ENCODE measurements at places on chromosomes 6 and 20.

DNA sequence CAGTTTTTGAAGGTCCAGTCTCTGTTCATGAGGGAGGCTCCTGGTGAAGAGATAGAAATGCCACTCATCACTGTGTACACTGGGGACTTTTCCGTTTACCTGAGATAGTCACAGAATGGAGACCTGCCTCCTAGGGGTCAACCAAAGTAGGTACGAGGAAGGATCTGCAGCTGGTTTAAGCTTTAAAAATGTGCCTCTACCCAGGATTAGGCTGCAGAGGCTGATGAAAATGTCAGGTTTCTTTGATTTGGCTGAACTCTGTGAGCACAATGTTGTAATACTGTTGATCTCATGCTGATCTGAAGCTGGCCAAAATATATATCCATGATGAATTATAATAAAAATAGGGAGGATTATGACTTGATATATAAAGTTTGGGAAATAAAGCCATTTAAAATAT lies 182.7 kb downstream of the ADAT2 start:
- DNase-seq = no peak

- DNase-seq = no peak
Measured at GRCh38 chr6:135693811-135694370, 157.6 kb upstream of the PDE7B start.

- DNase-seq = no peak
Measured at GRCh38 chr6:144023216-144023615, 15.2 kb upstream of the PLAGL1 start.

DNA sequence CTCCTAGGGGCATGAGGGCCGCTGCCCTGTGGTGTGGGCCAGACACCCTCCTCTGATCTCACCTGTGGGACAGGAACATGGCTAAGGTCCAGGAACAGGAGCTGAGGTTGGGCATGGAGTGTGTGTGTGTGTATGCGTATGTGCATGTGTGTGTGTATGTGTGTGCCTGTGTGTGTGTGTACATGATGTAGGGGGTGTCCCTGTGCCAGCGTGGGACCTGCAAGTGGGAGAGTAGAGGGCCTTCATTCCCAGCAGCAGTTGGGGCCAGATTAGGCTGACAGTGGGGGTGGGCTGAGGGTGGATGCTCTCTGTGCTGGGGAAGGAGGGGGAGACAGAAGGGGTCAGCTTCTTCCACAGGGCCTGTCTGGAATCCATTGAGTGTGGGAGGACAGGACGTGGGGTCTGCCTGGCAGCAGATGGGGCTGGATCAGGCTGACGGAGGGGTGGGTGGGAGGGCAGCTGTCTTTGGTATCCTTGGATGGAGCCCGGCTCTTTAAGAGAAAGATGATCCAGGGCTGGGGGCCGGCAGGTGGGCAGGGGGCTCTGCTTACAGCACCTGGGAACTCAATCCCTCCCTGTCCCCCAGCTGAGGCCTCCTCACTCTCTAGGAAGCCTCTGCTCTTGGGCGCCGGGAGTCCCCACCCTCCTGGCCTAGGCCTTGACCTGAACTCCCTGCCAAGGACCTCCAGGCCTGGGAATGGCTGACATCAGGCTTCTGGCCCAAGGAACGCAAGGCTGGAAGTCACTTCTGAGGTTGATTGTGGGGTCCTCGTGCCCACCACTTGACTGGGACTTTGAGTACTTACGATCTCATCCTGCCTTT lies 44.0 kb downstream of the SPDEF start:
- DNase-seq = no peak

- DNase-seq = no peak
Measured at GRCh38 chr20:42938441-42939205, 251.1 kb downstream of the PTPRT start.

GRCh38 chr20:63890201-63890576 lies 4.7 kb upstream of the DNAJC5 start:
- no peak for DNase-seq

- DNase-seq = no peak
Measured at GRCh38 chr6:162343198-162343935, 384.2 kb downstream of the PRKN start.

GRCh38 chr20:45174434-45175364 lies at the start of gene PI3:
Gene PI3 (plus strand): TSS chr20:45174902. CDS start chr20:45174923, 21 bp downstream.
- DNase-seq = no peak

- DNase-seq = no peak
Measured at GRCh38 chr20:35731862-35732643, 10.0 kb downstream of the RBM39 start.

GRCh38 chr20:62724692-62725595 lies 16.3 kb downstream of the NTSR1 start:
- DNase-seq = no peak

GRCh38 chr20:33753763-33754162 lies 22.0 kb downstream of the ZNF341 start:
- DNase-seq = no peak

- DNase-seq = no peak
Measured at GRCh38 chr6:10857259-10857658, 18.9 kb upstream of the MAK start.

DNA sequence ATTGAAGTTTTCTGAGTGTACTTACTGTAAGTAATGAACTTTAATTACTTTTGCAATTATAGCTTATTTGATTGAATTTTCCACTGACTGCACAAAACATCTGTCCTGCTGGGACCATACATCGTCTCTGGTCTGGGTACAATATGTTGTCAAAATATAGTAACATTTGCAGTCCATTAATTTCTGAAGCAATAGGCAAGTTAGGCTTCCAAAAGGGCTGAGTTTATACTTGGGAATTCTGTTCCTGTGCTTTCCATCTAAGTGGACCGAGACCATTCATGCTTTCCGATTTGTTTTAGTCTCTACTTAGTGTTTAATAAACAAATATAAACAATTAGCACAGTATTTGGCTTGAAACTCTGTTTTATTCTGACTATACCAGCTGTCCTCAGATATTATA lies 139.3 kb downstream of the RFPL4B start:
- no peak for DNase-seq

DNA sequence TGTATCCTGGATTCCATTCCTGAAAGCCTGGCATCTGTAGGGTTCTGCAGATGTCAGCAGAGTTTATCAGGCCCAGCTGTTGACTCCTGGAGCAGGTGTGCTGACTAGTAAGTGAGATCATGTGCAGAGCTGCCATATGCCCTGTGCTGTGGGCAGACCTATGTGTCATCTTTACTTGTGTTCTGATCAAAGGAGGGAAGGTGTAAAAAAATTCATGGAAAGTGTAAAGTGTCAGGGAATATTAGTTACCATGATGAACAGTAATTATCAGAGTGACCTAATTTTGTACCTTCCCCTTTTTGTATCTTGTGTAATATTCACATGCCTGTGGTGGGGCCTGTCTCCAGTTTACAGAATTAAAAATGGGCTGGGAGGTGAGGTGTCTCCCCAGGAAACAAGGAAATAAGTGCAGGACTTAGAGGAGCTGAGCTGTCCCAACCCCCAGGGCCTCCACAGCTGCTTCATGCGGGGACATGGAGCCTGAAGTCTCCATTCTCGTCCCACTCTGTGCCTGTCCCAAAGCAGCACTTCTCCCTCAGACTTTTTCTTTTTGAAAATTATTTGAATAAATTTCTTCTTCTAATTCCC lies 148.2 kb upstream of the GGTLC1 start:
- DNase-seq = no peak

DNA sequence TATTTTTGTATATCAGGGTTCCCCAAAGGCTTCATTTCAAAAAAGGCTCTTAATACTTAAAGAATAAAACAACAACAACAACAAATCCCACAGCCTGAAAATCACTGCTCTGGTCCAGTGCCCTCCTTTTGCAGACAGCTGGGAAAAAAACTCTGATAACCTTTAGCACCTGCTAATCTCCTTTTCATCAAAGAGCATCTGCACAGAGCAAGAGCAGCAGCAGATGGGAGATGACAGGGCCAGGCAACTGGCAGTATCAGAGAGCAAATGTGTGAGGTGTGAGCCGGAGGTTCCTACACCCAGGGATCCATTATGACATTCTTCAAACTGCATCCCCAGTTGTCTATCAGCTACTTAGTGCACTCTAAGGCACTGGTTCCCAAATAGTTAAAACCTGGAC lies 25.7 kb downstream of the TTI1 start:
- DNase-seq = no peak

GRCh38 chr6:165266621-165267020 lies 42.8 kb downstream of the C6orf118 start:
- DNase-seq = no peak

DNA sequence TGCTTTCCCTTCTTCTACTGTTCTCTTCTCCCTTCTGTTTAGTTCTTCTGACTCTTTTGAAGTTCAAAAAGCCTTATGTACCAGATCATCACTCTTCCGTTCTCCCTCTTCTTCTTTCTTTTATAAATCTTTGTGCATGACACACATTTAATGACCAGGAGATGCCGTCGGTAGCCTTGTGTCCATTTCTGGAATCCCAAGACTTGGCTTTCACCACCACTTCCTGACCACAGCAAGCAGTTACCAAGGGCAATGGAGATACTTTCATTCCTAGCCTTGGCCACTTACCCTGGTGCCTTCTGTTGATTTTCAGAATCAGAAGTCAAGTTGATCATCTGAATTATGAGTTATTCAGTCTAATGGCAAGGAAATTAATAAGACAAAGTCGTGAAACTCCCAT lies 268.5 kb upstream of the QKI start:
- DNase-seq = no peak

DNA sequence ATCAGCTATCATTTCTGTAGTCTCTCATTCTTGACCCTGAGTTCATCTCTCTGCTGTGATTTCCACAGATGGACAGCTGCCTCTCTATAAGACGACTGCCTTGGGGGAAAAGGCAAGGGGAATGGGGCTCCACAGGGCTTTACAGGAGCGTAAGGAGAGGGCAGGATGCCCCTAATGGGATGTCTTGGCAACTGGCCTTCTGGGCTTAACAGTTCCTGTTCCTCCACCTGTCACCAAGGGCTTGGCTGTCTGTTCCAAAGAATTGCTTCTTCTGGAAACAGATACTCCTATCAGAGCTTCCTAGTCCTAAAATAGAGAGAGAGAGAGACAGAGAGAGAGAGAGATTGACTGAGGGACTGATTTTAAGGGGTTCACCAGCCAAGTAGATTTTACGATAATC lies 181.9 kb downstream of the TMEM200A start:
- DNase-seq = no peak

DNA sequence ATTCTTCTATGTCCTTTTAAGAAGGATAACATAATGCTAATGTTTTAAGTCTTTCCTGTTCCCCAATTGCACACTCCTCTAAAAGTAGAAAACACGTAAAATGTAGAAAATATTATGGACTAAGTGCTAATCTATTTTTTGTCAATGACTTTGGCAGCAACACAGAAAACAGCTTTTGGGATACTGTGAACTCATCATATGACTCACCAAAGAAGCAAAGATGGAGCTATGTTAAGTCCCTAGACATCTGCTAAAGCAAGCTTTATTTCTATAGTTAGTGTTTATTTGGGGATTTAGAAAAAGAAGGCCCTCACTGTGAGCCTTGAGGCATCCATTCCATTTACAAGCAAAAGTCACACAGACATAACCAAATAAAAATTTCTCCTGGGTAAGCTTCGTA lies 23.0 kb downstream of the OPN5 start:
- DNase-seq = no peak

DNA sequence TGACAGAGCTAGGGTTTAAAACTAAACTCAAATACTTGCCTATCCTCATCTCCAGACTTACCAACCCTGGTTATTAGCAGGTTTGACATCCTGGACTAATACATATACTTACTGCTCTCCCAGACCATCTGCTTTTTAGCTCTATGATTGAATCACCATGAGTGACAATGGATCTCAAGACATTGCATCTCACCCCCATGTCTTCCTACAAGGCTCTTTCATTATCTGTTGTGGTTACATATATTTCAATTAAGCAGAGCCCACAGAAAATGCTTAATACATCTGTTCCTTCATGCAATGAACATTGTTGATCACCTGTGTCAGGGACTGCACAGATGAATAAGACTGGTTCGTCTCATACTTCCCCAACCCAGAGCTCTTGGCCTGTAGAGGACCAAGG lies 19.4 kb downstream of the SAMD3 start:
- no peak for DNase-seq

DNA sequence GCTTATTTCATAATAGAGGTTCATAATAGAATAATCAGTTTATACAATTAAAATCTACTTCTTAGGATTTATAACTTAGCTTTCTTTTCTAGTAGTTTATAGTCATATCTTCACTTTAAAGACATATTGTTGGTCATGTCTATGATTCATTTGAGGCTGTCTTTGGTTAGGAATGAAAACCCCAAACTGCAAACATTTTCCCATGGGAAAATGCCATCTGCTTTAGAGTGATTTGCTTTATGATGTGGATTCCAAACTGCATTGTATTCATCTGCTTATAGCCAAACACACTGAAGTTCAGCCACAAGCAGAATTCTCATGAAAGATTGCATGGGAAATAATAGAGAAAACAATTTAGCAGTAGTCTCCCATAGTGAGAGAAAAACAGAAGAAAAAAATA lies 128.0 kb downstream of the RFPL4B start:
- no peak for DNase-seq

DNA sequence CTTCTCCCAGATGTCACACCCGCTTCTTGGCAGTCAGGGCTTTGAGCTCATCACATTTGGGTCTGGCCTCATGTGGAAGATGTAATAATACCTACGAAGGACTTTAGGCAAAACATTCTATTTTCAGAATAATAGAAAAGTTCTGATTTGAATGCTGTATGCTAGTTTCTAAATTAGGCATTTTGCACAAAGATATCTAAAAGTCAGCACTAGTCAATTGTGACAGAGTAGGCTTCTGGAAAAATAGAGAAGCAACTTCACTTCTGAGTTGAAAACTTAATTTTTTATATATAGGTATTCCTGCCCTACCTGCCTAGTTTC lies 38.3 kb upstream of the CD2AP start:
- DNase-seq = no peak

- DNase-seq = no peak
Measured at GRCh38 chr6:122801397-122801796, 12.3 kb downstream of the SMPDL3A start.

DNA sequence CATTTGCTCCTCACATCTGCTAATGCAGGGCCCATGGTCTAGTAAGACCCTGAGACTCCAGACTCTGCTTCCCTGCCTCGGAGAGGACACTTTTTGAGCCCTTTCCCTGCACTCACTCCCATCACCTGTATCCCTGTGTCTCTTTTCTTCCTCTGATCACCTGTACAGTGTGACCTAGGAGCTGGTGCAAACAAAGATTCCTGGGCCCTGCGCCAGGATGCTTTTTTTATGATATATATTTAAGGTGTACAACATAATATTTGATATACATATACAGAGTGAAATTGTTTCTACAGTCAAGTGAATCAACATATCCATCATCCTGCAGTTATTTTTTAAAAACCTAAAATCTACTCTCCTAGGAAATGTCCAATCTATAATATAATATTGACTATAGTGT lies 355.4 kb downstream of the MAFB start:
- no peak for DNase-seq
